ENCODE measurements at places on chromosomes 12 and 14.

DNA sequence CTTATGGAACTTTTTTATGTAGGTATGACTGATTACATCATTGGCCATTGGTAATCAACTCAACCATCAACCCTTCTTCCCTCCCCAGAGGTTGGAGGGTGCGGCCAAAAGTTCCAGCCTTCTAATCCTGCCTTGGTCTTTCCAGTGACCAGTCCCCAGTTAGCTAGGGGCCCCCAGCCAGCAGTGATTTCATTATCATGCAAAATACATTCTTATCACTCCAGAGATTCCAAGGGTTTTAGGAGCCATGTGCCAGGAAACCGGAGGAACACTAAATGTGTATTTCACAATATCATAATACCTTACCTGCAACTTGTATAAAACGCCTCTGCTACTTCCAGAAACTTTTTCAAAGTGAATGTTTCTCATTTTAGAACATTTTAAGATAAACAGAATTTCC lies 181.5 kb upstream of the PELI2 start:
- no peak for DNase-seq

- DNase-seq = no peak
These were observed 117.3 kb upstream of the CAND1 start for GRCh38 chr12:67151886-67152285.

- DNase-seq = no peak
These were observed 30.4 kb upstream of the TRAF3 start for GRCh38 chr14:102746634-102747438.

DNA sequence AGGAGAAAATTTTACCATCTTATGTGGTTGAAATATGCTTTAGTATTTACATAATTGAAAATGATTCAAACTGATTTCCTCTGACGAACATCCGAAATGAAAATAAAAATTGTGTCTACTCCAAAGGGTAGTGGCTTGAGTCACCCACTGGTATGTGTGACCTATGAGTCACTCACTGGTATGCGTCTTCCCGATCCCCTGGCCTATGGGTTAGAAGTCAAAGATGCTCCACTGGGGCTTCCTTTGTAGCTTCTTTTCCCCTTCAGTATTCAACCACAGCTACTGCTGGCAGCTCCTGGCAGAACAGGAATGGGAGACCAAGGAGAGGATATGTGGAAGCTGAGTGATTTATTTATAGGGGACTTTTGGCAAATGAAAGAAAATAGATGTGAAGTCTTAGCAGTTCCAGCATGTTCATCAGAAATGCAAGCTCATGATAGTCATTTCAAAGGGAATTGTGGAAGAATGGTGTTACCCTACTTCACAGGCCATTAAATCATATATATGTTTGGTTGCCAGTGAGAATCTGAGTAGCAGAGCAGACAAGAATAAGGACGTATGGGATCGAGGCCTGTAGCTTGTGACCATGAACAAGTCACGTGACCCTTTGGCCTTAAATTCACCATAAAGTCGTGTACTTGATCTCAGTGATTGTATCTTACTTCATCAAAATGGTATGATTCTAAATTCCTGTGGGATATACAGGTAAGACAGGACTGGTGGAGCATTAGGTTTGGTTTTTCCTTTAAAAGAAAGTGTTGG lies 108.3 kb downstream of the CRADD start:
- peak; percentile 53 for DNase-seq

GRCh38 chr12:77494296-77494695 lies 336.4 kb upstream of the NAV3 start:
- no peak for DNase-seq

GRCh38 chr12:3604748-3605586 lies 114.0 kb downstream of the PRMT8 start:
- no peak for DNase-seq

GRCh38 chr12:72236071-72236705 lies 36.0 kb upstream of the TRHDE start:
- DNase-seq = no peak

GRCh38 chr12:2117541-2117940 lies 64.8 kb downstream of the CACNA1C start:
- DNase-seq = no peak

GRCh38 chr12:65278576-65279368 lies at the start of gene MSRB3:
Gene MSRB3 (plus strand): TSS chr12:65278683. CDS start chr12:65308580, 29,897 bp downstream.
- peak; percentile 22 for DNase-seq

DNA sequence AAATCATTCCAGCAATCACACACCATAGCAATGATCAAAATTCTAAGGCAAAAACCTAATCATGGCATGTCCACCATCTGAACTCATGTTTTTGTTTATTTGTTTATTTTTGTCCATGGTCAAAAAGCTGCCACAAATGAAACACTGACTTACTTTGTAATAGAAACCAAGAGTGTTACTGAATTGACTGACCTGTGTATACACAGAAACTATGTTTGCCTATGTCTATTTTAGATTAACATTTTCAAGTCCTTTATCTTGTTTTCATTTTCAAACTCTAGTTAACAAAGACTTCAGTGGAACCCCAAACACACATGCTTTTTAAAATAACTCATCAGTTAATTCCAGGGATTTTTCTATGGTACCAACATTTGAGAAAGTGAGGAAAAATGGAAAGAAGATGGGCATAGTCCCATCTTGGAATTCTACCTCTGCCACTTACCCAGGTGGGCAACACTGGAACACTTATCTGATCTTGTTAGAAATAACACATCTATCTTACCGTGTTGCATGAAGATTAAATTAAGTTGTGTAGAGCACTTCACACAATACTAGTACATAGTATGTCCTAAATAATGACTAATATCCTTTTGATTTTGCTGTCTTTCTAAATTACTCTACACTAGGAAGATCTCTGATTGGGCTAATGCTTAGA lies 6.4 kb downstream of the LUM start:
- no peak for DNase-seq

- DNase-seq = no peak
These were observed 51.0 kb downstream of the SCFD1 start for GRCh38 chr14:30673071-30673470.

DNA sequence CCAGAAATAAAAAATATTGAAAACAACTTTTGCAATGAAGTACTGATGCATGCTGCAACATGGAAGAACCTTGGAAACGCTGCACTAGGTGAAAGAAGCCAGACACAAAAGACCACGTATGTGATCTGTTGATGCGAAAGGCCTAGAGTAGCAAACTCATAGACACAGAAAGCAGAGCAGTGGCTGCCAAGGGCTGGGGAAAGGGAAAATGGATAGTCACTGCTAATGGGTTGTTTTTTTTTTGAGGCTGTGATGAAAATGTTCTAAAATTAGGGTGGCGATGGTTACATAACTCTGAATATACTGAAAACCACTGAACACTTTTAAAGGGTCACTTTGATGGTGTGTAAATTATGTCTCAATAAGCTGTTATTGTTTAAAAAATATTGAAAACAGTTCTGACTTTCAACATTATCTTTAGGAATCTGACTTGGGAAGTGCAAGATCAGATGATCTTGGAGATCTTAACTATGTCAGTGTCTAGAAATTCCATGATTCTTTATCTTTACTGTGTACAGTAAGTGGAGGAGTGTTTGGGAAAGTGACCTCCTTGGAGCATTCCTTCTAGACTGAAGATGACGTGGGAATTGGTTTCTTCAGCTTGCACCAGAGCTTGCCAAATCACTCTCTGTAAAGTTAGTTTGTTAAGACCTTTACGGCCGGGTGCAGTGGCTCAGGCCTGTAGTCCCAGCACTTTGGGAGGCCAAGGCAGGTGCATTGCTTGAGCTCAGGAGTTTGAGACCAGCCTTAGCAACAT lies 12.4 kb downstream of the MLXIP start:
- DNase-seq = no peak

DNA sequence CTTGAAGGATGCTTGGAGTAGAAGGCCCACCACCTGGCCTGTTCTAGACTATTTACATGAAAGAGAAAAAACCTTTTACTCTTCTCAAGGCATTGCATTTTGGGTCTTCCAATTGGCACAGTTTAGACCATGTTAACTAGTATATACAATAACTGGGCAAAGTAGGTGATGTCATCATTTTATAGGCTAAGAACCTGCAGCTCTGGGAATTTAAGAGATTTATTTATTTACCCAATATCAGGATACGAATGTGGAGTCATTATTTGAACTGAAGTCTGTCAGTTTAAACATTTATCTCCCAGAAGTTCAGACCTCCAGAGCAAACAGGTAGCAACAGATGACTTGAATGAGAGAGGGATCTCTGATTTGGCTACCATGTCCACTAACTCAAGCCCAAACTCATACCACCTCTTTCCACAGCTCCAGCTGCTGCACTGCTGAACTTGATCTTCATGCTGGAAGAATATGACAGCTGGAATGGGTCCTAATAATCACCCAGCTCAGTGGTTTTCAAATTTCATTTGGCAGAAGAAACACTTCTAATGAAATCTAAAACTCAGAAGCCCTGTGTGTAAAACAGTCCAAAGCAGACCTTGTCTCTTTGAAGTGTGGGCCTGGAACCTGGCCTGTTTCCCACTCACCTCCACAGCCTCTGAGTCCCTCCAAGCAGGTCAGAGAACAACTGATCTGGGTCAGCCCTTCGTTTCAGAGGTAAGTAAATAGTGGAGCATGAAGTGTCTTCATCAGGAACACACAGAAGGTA lies 179.2 kb downstream of the EMP1 start:
- DNase-seq = no peak

DNA sequence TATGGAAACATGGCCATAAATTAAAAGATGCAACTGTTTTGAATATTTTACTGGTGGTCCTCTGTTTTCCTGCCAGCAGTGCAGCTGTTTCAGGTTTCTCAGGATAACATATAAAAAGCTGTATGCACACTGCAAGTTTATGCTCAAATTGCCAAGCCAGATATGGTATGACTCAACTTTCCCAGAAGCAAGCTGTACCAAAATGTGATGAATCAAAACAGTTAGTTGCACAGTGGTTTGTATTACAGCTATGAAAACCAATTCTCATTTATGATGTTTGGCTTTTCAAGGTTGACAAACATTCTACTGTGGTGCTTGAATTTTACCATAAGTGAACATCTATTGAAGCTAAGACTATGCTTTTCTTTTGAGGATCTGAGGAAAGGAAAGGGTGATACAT lies 15.5 kb downstream of the TRMT5 start:
- no peak for DNase-seq

DNA sequence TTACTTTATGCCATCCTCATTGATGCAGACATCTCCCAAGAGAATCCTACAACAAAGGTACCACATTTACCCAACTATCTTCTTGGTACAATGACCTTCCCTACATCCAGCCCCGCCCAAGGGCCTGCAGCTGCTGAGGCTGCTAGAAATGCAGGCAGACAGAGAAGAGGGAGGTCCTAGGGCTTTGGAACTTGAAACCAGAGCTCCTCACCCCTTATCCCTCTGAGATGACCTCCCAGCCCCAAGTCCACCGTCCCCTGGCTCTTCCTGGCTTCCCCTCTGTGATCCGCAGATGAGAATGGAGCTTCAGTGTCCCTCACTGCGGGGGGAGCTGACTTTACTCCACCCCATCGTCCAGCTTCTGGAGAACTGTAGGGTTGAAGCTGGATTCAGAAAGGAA lies 1.6 kb upstream of the TNFRSF1A start:
- DNase-seq = no peak
